ENCODE measurements at places on chromosomes 3 and 15.

DNA sequence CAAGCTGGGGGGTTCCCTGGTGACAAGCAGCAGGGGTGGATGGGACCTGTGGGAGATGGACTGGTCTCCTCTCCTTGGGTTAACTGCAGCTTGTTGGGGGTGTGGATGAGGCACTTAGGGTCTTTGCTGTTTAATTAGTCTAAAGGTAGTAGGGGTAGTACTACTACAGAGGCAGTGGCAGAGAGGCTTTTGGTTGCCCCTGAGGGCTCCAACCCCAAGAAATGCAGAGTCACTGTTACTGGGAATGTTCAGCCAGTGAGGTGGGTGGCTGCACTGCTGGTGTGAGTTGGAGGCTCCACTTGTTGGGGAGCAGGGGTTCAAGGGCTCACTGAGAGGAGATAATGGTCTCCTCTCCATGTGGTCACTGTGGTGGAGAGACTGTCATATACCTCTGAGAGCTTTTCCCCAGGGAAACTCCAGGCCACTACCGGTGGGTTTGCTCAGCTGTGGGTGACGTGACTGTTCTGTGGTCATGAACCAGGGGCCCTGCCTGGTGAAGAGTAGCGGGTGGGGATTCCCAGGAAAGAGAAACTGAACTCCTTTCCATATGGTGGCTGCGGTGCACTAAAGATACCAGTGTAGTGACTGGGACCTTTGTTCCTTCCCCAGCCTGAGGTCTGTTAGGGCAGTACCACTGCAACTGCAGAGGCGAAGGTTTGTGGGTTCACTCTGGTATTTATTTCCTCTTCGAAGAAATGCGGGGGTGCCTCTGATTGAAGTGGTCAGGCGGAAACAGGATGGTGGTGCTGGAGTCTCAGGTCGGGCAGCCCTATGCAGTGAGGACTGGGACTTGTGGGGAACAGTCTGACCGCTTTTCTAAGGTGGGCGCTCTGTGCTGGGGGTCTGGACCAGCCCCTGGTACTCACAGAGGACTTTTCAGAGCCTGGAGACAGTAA, 68.9 kb upstream of the TNFSF10 start:
- no peak for DNase-seq

GRCh38 chr15:51160484-51160883, 65.8 kb upstream of the TNFAIP8L3 start:
- no peak for DNase-seq

DNA sequence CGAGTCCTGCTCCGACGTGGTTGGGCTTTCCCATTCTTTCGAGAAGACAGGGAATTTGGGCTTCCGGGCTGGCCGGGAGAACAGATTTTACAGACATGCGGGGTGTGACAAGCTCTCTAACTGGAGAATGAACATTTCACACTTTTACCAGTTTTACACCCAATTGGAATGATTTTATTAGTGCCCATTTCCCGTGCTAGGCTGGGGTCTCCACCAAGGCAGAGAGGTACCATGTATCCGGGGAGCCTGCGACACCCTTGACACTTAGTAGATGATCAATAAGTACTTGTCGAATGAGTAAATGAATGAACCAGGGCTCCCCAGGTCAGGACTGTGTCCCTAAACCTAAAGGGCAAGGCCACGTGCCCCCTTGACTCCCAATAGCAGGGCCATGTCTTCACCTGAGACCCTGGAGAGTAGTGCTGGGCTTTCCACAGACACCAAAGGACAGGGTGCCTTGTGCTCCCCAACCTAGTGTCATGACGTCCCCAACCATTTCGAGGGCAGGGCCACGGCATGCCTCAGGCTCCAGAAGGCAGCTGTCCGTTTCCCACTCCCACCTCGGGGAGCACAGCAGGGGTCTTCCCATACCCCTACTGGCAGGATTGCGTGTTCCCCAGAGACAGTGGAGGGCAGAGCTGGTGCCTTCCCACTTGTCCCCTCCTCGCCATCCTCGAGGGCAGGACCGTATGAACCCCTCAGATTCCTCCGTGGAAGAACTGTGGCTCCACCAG, 679 bp upstream of the MYD88 start:
- DNase-seq: no peak

- DNase-seq: no peak
These were observed 46.8 kb upstream of the VPS8 start for GRCh38 chr3:184765047-184765729.

GRCh38 chr3:54858093-54858785, 69.6 kb downstream of the LRTM1 start:
- peak; percentile 16 for DNase-seq

GRCh38 chr15:34084086-34084485, 17.6 kb downstream of the EMC7 start:
- no peak for DNase-seq

DNA sequence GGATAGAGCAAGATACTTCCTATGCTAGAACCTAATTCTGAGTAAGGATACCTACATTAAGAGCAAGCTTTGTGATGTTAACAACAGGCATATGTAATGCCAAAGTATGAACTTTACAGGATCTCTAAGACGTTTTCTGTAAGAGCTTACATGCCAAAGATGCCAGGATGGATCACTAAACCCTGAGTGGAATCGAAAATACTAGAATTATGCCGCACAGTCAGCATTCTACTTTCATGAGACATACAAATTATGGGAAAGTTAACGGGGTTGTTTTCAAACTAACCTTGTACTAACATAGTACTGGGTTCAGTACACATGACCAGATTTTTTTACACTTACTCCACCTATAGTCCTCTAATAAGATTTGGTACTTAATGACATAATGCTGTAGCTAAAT, 55.1 kb downstream of the AAGAB start:
- DNase-seq: no peak

GRCh38 chr3:80097674-80098073, 329.9 kb upstream of the ROBO1 start:
- DNase-seq: no peak

- DNase-seq: no peak
These were observed 25.0 kb upstream of the DGKG start for GRCh38 chr3:186386883-186387560.

DNA sequence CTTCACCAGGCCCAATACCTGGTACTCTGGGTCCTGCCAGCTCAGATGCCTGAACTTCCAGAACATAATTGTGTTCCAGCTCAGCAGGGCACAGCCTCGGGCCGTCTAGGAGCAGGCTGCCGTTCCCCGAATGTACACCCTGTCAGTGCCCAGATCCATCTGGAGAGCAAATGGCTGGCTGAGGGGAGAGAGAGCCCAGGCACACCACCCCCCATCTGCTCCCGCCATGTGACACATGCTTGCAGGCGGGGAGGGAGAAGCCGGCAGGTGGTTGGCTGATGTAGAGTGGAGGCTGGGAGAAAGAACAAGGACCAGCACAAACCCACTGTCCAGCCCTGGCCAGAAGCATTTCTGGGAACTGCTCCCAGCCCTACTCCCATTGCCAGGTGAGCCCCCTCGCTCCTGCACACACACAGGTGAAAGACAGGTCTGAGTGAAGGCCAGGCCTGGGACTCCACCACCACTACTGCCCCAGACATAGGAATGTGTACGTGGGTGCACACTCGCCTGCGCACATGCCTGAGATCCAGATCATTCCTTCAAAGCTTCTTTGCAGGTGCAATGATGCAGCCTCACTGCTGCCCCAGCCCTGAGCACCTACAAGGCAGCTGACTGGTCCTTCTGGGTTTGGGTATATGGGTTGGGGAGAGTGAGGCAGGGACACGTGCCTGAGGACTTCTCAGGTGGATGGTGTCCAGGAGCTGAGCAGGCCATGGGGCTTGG, 53.5 kb downstream of the SEMA5B start:
- DNase-seq: no peak

GRCh38 chr15:101349047-101349951, 54.3 kb upstream of the SNRPA1 start:
- no peak for DNase-seq

DNA sequence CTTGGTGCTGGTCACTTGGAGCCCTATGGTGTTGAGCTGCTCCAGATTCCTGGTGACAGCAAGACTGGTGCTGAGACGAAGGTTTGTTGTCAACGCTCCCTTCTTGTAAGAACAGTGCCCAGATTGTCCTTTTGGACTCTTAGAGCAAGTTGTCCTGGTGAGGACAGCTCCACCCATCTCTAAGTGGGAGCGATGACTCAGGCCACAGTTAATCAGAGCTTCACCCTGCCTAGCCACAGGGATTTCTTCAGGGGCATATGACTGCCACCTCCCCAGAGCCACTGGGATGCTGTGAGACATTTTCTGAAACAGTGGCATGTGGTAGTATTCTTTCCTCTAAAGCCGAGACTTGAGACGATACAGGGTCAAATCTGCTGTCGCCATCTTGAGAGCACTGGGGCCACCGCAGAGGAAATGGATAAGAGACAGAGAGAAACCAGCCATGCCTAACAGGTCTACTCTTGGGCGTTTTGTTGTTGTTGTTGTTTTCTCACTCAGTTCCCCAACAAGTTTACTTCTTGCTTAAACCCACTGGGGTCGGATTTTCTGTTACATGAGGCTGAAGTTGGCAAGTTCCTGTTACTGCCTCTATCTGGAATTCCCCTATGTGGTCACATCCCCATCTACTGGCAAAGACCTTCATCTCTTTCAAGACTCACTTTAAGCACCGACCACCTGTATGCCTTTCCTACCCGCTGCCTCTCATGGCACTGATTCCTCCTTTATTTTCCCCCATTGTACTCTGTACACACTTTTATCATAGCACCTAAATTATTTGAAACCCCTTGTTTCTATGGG, 16.0 kb upstream of the PCOLCE2 start:
- no peak for DNase-seq

DNA sequence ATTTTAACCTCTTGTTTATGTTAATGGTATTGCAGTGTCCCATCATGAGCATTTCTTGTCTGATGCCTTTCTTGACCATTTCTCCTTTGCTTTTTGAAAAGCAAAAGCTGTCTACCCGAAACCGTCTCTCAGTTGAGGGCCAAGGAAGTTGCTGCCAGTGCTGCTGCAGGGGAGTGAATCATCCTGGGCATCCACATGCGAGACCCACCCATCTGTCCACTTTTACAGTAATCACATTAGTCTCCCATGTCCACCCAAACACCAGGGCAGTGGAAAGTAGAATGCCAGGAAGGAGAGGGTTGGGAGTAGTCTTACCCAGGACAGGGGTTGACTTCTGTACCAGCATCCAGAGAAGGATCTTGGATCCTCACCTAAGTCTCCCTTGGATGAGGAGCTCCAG, 48.6 kb upstream of the TEX264 start:
- no peak for DNase-seq

- DNase-seq: no peak
These were observed 39.3 kb downstream of the FGF7 start for GRCh38 chr15:49462232-49462844.

DNA sequence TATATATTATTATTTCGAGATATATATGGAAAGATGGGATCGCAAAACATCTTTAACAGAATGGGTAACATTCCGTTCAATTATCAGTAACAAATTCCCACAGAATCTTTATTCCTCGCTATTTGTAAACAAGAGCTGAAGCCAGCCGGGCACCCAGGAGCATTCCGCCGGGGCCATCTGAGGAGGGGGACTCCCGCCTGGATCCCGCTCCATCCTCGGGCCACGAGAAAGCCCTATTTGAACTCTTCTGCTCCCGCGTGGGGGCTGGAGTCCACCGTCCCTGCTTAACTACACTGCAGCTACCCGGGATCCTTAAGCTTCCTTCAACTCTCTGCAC, 687 bp downstream of the GPR176 start:
- DNase-seq: no peak

GRCh38 chr3:163953526-163953925, 1124.8 kb downstream of the SI start:
- DNase-seq: no peak

GRCh38 chr15:57565311-57565710, 26.4 kb upstream of the MYZAP start:
- DNase-seq: no peak

DNA sequence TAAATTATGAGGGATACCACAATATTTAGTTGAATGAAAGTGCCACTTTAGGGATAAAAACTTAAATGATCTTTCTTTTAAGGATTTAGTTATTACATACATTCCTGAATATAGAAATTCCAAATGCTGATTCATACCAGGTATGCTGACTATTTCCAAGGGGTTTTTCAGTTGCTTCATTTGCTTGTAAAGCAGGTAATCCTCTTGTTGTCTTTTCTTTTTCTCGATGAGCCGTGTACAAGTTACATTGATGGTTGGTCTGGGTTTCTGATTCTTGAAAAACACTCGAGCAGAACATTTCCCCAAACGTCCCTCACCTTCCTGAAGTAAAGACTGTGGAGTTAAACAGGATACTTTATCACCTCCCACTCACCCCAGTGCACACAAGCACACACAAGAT, 21.7 kb downstream of the RARRES1 start:
- no peak for DNase-seq

GRCh38 chr15:57158997-57159668, 217.2 kb upstream of the CGNL1 start:
- no peak for DNase-seq

GRCh38 chr3:71513081-71513480, 70.4 kb downstream of the FOXP1 start:
- DNase-seq: no peak

DNA sequence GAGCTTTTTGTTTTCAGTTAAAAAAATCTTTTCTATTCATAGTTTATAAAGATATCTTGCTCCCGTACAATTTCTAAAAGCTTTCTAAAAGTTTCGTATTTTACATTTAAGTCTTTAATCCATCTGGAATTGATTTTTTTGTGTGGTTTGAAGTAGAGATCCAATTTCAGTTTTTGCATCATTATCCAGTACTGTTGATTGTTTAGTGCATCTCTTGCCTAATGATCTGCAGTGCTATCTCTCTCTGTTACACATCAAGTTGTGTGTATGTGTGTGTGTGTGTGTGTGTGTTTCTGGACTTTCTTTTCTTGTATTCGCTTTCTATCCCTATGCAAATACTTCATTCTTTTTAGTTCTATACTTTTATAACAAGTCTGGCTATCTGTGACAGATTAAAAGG, 605.8 kb upstream of the DPPA4 start:
- DNase-seq: no peak

DNA sequence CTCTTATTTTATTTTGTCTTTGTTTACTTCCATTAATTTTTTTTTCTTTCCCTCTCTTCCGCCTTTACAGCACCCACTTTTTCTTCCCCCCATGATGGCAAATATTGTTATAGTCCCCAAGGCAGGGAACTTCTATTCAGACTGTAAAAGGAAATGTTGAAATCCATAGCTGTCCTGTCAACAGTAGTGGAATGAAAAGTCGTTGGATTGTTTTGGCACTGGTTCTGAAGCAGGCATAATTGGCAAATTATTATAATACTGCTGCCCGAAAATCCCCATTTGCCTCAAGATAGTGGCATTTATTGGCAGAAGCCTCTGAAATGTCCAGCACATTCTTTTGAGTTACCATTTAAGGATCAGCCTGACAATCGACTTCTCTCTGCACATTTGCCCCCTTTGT, 150.6 kb downstream of the TPRG1 start:
- DNase-seq: no peak

- no peak for DNase-seq
These were observed 271.4 kb downstream of the THSD4 start for GRCh38 chr15:71386448-71387236.

- DNase-seq: no peak
These were observed 6.1 kb upstream of the TP63 start for GRCh38 chr3:189625071-189625470.

GRCh38 chr3:4407941-4408340, 59.1 kb downstream of the SUMF1 start:
- no peak for DNase-seq
